ENCODE measurements at places on chromosomes 3 and 15. TPM values are rescaled to one million over a fixed set of nuclear protein-coding genes. Genes with fewer than 3 reads are reported as not detected.

The RAB43 gene
- total RNA-seq: 8.2 TPM

The CAMK1 gene
- 20.5 TPM for total RNA-seq

The MYO5C gene
- total RNA-seq: 4.8 TPM

The CFAP161 gene
- 0.34 TPM for total RNA-seq

The DHX30 gene
- 51.3 TPM for total RNA-seq

The CMTM7 gene
- total RNA-seq: 6.8 TPM

The CLPX gene
- 48.6 TPM for total RNA-seq

The PLD1 gene
- 79.5 TPM for total RNA-seq

The NR1I2 gene
- 0.18 TPM for total RNA-seq

The TLR9 gene
- 0.20 TPM for total RNA-seq

The CEMIP gene
- total RNA-seq: 3.9 TPM

The TICRR gene
- total RNA-seq: 0.06 TPM

The STAG1 gene
- 30.9 TPM for total RNA-seq

The BCL2A1 gene
- 0.46 TPM for total RNA-seq

The CPOX gene
- 7.8 TPM for total RNA-seq

The SI gene
- total RNA-seq: not detected

The NLGN1 gene
- total RNA-seq: 2.0 TPM

The ADAM10 gene
- total RNA-seq: 92.8 TPM

The ACKR4 gene
- 8.5 TPM for total RNA-seq

The IL12A gene
- total RNA-seq: 0.24 TPM

The HDGFL3 gene
- total RNA-seq: 36.7 TPM

The AADACL2 gene
- not detected for total RNA-seq

The CATSPER2 gene
- 2.0 TPM for total RNA-seq

The GOLGA8T gene
- not detected for total RNA-seq

The SNAPC5 gene
- total RNA-seq: 43.8 TPM

The CCR5 gene
- total RNA-seq: 0.68 TPM

The LYZL4 gene
- not detected for total RNA-seq

The ATG7 gene
- 22.3 TPM for total RNA-seq

The ERICH6 gene
- total RNA-seq: not detected

The SAMD7 gene
- total RNA-seq: not detected

The CRABP1 gene
- not detected for total RNA-seq

The MYZAP gene
- total RNA-seq: 764 TPM

The STAB1 gene
- total RNA-seq: 94.6 TPM

The ANKRD34C gene
- not detected for total RNA-seq

The UBAP1L gene
- total RNA-seq: 1.9 TPM

The POLQ gene
- total RNA-seq: 0.89 TPM

The NCBP2 gene
- 43.4 TPM for total RNA-seq

The MUSTN1 gene
- 12.7 TPM for total RNA-seq

The CHDH gene
- 7.7 TPM for total RNA-seq

The BDH1 gene
- 30.5 TPM for total RNA-seq

The MKRN3 gene
- total RNA-seq: 1.1 TPM

The STAC gene
- not detected for total RNA-seq

The CSK gene
- 68.3 TPM for total RNA-seq

The CPNE9 gene
- 0.15 TPM for total RNA-seq

The FEZF2 gene
- not detected for total RNA-seq

The CAND2 gene
- 63.6 TPM for total RNA-seq

The REC114 gene
- total RNA-seq: 12.1 TPM

The ITPKA gene
- 1.4 TPM for total RNA-seq

The PEAK1 gene
- total RNA-seq: 89.4 TPM

The ACAD9 gene
- total RNA-seq: 35.4 TPM

The SAMMSON gene
- not detected for total RNA-seq

The SHF gene
- total RNA-seq: 9.5 TPM

The UBA7 gene
- total RNA-seq: 25.5 TPM

The SMAD6 gene
- 68.8 TPM for total RNA-seq

The SLC6A11 gene
- not detected for total RNA-seq

The GPR15 gene
- total RNA-seq: not detected

The DUOX2 gene
- total RNA-seq: 0.45 TPM

The AHSG gene
- total RNA-seq: not detected

Measured in right cardiac atrium (tissue), 5 donors.